Activated CD4-positive, alpha-beta T cell treated with anti-CD3 and anti-CD28 coated beads, Interleukin-2, amount 10 ng/mL, durations not matched to agents 24 days and 14 days (primary cell): ENCODE measurements at places on chromosomes 16 and 17.

DNA sequence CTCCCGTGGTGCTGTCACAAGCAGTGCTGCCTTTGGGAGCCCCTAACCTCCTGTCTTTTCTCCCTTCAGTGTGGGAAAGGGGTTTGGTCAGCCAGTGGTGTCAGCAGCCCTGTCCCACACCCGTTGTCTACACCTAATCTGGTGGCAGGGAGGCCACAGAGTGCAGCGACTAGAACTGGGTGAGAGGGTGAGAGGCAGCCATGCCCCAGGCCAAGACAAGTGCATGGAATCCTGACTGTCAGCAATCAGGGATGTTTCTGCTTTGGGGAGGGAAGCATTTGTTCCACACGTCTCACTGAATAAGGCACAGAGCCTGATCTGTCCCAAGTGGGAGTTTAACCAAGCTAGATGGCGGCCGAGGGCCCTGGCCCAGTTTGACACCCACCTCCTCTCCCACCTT lies 1.4 kb upstream of the ZNF267 start:
- peak overlapping the region; percentile 94 for H3K27ac ChIP-seq
- H3K4me3 ChIP-seq: peak overlapping the region; percentile 15
- peaks cover 2% of the 10 kb centered on the region for H3K27me3 ChIP-seq
- H3K4me1 ChIP-seq: peaks cover 59% of the 10 kb centered on the region

DNA sequence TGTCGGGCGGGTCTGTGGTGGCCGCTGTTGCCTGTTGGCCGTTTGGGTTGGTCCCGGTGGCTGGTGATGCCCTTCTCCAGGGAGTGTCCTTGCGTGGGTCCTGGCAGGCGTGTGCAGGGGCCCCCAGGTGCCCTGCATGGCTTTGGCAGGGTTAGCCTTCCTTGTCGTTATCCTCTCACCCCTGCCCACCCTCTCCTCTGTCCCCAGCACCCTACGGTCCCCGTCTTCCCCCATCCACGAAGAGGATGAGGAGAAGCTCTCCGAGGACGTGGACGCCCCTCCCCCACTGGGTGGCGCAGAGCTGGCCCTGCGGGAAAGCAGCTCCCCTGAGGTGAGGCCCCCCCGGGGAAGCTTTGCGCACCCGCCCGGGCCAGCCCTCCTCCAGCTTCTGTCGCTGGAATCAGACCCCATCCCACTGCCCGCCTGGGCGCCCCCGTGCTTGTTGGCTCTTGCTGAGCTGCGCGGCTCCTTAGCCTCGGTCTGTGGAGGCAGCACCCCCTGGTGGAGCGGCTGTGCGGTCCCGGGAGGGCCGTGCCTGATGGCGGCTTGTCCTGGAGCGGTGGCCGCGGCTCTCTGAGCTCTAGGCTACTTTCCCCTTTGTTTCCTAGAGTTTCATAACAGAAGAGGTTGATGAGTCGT lies 10.6 kb upstream of the NUDT16L1 start:
- DNase-seq: peak; percentile 79
- peaks cover 7% of the 10 kb centered on the region for H3K4me1 ChIP-seq
- H3K36me3 ChIP-seq: peaks cover 20% of the 10 kb centered on the region

DNA sequence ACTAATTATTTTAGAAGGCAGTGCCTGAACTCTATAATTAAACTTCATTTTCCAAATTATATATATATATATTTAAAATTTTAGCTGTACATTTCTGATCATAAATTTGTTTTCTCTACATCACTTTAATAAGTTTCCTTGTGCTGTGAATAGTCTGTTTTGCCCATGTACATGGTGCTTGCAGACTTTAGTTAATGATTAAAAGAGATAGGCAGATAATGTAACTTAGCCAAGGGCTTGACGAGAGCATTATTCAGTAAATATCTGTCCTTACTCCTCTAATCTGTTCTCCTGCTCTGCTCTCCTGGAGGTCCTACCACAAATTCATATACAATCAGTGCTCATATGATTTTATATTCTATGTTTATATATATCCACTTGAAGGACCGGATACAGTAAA lies 595.2 kb upstream of the KIF2B start:
- H3K36me3 ChIP-seq: no peaks in the 10 kb centered on the region
- DNase-seq: no peak
- no peak overlapping the region for H3K4me3 ChIP-seq
- no peaks in the 10 kb centered on the region for H3K4me1 ChIP-seq
- H3K27me3 ChIP-seq: no peaks in the 10 kb centered on the region

- H3K4me1 ChIP-seq: no peaks in the 10 kb centered on the region
- H3K27ac ChIP-seq: no peak overlapping the region
- H3K27me3 ChIP-seq: no peaks in the 10 kb centered on the region
- H3K4me3 ChIP-seq: no peak overlapping the region
Observed at GRCh38 chr16:66326991-66327513, 39.4 kb upstream of the CDH5 start.

- no peaks in the 10 kb centered on the region for H3K27me3 ChIP-seq
- H3K36me3 ChIP-seq: no peaks in the 10 kb centered on the region
- H3K27ac ChIP-seq: no peak overlapping the region
- peaks cover 4% of the 10 kb centered on the region for H3K4me1 ChIP-seq
- DNase-seq: no peak
Observed at GRCh38 chr17:75604034-75604695, 16.6 kb downstream of the MYO15B start.

- peaks cover 4% of the 10 kb centered on the region for H3K27me3 ChIP-seq
- H3K4me1 ChIP-seq: peaks cover 89% of the 10 kb centered on the region
- peak overlapping the region; percentile 97 for H3K4me3 ChIP-seq
- peak overlapping the region; percentile 98 for H3K27ac ChIP-seq
- peak; percentile 97 for DNase-seq
- peaks cover 8% of the 10 kb centered on the region for H3K36me3 ChIP-seq
Observed at GRCh38 chr17:40322358-40323315, 13.7 kb downstream of the RARA start.

DNA sequence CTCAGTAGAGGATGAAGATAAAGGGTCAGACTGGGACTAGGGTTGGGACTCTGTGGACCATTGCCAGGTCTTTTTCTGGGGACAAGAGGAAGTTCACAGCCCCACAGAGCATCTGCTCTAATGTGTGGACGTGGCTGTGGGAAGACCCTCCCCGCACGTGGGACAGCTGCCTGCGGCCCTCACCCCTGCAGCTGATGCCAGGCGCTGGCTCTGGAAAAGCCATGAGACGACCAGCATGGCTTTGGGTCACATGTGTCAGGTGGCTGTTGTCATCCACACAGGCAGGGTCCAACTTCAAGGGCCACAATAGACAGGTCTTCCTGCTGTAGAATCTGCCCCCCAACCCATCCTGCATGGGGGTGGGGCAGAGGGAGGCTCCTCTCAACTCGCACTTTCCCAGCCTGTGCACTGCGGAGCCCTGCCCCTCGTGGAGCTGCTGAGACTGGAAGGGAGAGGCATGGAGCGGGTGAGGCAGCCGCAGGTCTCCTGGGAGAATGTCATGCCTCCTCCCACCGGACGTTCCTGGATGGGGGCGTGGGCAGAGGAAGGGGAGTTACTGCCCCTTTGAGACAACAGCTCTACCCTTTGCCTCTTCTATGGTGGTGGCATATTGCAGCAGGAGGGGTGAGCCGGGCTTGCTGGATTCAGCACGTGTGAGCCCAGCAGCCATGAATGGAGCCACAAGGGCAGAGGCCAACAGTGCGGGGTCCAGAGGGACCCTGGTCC lies 53.4 kb downstream of the PIMREG start:
- H3K27me3 ChIP-seq: peaks cover 5% of the 10 kb centered on the region
- H3K36me3 ChIP-seq: no peaks in the 10 kb centered on the region
- H3K4me3 ChIP-seq: no peak overlapping the region
- no peak overlapping the region for H3K27ac ChIP-seq

- peaks cover 8% of the 10 kb centered on the region for H3K27me3 ChIP-seq
- H3K36me3 ChIP-seq: no peaks in the 10 kb centered on the region
- no peak overlapping the region for H3K27ac ChIP-seq
- no peak for DNase-seq
- H3K4me3 ChIP-seq: no peak overlapping the region
- H3K4me1 ChIP-seq: no peaks in the 10 kb centered on the region
Observed at GRCh38 chr17:17367931-17368330, 64.8 kb downstream of the NT5M start.

- no peak for DNase-seq
- peaks cover 35% of the 10 kb centered on the region for H3K27me3 ChIP-seq
- H3K36me3 ChIP-seq: no peaks in the 10 kb centered on the region
- no peak overlapping the region for H3K4me3 ChIP-seq
- H3K27ac ChIP-seq: no peak overlapping the region
- peaks cover 2% of the 10 kb centered on the region for H3K4me1 ChIP-seq
Observed at GRCh38 chr17:79609049-79609589, 1.7 kb downstream of the RBFOX3 start.

DNA sequence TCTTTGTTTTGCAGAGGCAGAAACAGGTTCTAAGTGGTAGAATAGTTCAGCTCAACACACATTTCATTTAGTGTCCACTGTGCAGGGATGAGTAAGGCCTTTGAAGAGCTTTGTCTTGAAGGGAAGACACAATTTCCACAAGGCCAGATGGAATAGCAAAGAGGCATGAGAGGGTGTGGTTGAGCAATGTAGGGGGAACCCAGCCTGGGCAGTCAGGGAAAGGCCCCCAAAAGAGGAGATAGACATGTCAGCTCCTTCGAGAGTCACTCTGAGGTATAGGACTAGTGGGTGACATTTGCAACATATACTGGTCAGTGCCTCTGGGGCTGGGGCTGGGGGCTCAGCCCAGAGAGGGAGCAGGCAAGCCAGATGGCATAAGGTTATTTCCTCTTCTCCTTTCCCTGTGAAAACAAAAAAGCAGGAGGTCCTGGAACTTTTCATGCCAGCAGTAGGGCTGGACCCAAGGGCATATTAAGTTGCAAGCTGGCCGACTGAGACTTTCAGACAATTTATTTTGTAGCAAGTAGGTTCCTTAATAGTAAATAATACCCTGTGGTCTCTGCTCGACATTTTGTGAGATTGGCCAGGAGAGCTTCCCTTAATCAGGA lies 7.1 kb downstream of the ALKBH5 start:
- peaks cover 71% of the 10 kb centered on the region for H3K36me3 ChIP-seq
- peaks cover 56% of the 10 kb centered on the region for H3K4me1 ChIP-seq
- H3K27me3 ChIP-seq: no peaks in the 10 kb centered on the region
- no peak overlapping the region for H3K4me3 ChIP-seq
- no peak for DNase-seq

- no peaks in the 10 kb centered on the region for H3K36me3 ChIP-seq
- no peaks in the 10 kb centered on the region for H3K4me1 ChIP-seq
- DNase-seq: no peak
- peaks cover 5% of the 10 kb centered on the region for H3K27me3 ChIP-seq
- no peak overlapping the region for H3K4me3 ChIP-seq
Observed at GRCh38 chr17:45809499-45809898, 25.4 kb downstream of the CRHR1 start.

- no peak overlapping the region for H3K4me3 ChIP-seq
- no peak for DNase-seq
- H3K27me3 ChIP-seq: no peaks in the 10 kb centered on the region
- peaks cover 37% of the 10 kb centered on the region for H3K4me1 ChIP-seq
- no peak overlapping the region for H3K27ac ChIP-seq
- no peaks in the 10 kb centered on the region for H3K36me3 ChIP-seq
Observed at GRCh38 chr16:81638286-81638945, 140.7 kb upstream of the PLCG2 start.

DNA sequence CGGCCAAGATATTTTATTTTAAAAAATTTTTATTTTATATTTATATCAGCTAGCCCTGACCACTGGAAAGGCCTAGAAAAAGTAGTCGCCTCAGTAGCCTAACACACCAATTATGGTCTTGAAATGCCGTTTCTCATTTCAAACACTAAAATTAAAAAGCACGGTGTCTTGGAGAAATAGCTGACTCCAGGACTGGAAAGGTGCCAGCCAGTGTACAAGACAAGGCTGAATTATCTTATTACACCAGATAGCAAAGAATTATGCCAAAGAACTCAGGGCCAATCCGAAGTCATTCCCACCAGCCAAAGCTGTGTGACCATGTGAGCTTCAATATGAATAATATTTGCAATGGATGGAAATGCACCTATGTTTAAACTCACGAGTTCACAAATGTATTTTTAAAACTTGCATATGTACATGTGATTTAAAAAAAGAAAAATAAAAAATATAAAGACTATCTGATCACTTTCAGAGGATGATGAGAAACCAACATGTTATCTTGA lies 19.9 kb upstream of the ATP2C2 start:
- H3K36me3 ChIP-seq: no peaks in the 10 kb centered on the region
- H3K27me3 ChIP-seq: peaks cover 8% of the 10 kb centered on the region
- H3K4me1 ChIP-seq: no peaks in the 10 kb centered on the region
- no peak overlapping the region for H3K4me3 ChIP-seq
- DNase-seq: no peak

GRCh38 chr16:56212144-56212543 lies 20.9 kb downstream of the GNAO1 start:
- DNase-seq: no peak
- H3K4me3 ChIP-seq: no peak overlapping the region
- H3K27me3 ChIP-seq: peaks cover 69% of the 10 kb centered on the region
- no peaks in the 10 kb centered on the region for H3K36me3 ChIP-seq

DNA sequence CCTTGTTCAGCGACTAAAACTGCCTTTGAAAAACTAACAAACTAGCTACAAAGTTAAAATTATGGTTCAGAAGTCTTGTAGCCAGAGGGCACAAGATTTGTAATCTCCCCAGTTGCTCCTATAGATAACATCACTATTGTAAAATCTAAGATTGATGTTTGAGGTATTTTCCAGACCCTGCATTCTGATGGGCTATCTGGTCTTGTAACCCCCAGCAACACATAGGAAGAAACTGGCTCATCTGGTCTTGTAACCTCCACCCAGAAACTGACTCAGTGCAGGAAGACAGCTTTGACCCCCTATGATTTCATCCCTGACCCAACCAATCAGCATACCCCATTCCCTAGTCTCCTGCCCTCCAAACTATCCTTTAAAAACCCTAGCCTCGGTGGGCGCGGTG lies 12.3 kb upstream of the CHCT1 start:
- H3K27ac ChIP-seq: no peak overlapping the region
- no peaks in the 10 kb centered on the region for H3K4me1 ChIP-seq
- no peaks in the 10 kb centered on the region for H3K36me3 ChIP-seq

DNA sequence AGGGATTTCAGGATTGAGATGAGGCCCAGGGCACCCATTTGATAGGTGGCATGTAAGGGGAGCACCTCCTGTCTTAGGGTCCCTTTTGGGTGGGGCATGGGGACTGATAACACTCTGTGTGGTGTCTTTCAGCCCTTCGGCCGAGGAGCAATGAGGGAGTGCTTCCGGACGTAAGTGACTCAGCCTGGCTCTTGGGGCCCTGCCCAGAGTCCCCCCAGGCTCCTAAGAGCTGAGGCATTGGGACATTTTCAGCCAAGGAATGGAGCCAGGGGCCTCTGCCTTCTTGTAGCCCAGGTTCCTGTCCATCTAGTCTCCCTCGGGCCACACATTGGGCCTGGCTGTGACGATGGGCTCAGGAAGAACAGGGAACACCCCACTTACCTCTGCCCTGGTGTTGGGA lies 44.4 kb downstream of the EEF2K start:
- DNase-seq: no peak
- H3K4me3 ChIP-seq: no peak overlapping the region
- no peaks in the 10 kb centered on the region for H3K27me3 ChIP-seq
- peaks cover 2% of the 10 kb centered on the region for H3K4me1 ChIP-seq
- H3K36me3 ChIP-seq: peaks cover 57% of the 10 kb centered on the region
- no peak overlapping the region for H3K27ac ChIP-seq
